Neural progenitor cell (in vitro differentiated cells): ENCODE measurements at places on chromosomes 5 and 9. TPM values are rescaled to one million over a fixed set of nuclear protein-coding genes. Genes with fewer than 3 reads are reported as not detected.

- H3K4me3 ChIP-seq: no peak overlapping the region
- no peaks in the 10 kb centered on the region for H3K36me3 ChIP-seq
- DNase-seq: no peak
- H3K4me1 ChIP-seq: peaks cover 6% of the 10 kb centered on the region
These were observed 268.4 kb upstream of the PANK3 start for GRCh38 chr5:168847511-168848073.

- no peaks in the 10 kb centered on the region for H3K27me3 ChIP-seq
- no peak for DNase-seq
- peaks cover 12% of the 10 kb centered on the region for H3K4me1 ChIP-seq
- H3K27ac ChIP-seq: no peak overlapping the region
- no peaks in the 10 kb centered on the region for H3K36me3 ChIP-seq
These were observed 214.7 kb upstream of the NR4A3 start for GRCh38 chr9:99606957-99607356.

GRCh38 chr5:94941122-94941755 is 322.8 kb downstream of the SLF1 start:
- DNase-seq: no peak
- no peak overlapping the region for H3K27ac ChIP-seq
- H3K36me3 ChIP-seq: no peaks in the 10 kb centered on the region
- peaks cover 5% of the 10 kb centered on the region for H3K4me1 ChIP-seq

DNA sequence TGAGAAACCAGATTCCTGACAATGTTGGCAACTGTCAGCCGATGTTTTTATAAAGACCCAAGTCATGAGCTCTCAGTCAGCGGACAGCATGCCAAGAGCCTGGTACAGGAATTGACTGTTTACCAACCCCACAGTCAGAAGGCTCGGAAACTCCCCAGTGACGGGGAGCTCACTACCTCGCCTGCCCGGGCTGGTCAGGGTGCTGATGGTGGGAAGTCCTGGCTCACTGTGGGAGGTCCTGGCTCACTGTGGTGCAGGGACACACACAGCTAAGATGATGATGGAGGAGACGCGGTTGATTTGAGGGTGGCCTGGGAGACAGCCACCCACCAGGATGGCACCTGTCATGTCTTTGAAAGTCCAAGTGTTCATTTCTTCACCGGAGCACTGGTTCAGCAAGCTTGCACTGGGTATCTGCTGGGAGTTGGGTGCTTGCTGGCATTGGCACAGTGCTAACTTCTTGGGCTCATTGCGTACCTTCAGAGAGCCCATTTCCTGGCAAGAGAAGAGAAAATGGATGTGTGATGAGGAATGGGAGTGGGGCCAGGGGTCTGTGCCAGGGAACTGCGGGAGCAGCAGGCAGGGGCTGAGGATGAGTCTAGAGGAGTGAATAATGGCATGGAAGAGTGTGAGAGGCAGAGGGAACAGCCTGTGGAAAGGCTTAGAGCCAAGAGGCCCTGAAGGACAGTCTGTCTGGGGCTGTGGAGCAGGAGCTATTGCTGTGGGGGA is 15.3 kb downstream of the ASS1 start:
- H3K4me1 ChIP-seq: peaks cover under 1% of the 10 kb centered on the region
- H3K36me3 ChIP-seq: no peaks in the 10 kb centered on the region
- DNase-seq: no peak

DNA sequence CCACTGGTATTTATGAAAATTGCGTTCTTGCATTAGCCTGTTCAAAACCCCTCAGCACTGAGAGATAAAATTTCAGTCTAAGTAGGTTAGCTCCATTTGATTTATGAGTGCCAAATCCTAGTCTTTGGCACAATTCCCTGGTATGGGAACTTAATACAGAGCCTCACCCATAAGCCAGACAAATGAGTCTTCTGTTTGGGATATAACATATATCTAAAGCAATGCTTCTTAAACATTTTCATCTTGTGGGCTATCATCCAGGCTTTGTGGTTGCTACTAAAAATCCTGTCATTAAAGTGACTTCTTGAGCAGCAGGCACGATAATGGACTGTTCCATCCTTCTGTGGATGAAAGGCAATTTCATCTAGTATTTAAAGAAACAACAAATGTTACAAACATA is 419.5 kb upstream of the ACTBL2 start:
- H3K36me3 ChIP-seq: no peaks in the 10 kb centered on the region
- no peaks in the 10 kb centered on the region for H3K4me1 ChIP-seq
- no peak for DNase-seq
- H3K27me3 ChIP-seq: no peaks in the 10 kb centered on the region
- H3K27ac ChIP-seq: no peak overlapping the region

DNA sequence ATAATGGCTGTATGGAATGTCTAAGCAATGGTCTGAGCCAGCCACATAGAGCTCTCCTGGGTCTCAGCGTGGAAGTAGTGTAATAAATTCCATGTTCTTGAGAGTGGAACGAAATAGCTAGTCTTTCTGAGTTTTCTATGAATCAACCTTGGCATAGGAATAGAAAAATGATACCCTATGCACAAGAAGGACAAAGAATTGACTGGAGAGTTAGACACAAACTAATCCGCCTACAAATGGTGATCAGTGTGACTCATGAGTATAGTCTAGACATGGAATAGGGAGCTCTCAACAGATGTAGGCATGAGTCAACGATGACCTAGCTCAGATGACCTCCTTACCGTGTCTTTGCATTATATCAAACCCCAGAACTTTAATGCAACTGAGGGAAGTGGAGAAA is 256.8 kb upstream of the GRIN3A start:
- no peak overlapping the region for H3K4me3 ChIP-seq
- no peaks in the 10 kb centered on the region for H3K4me1 ChIP-seq
- no peaks in the 10 kb centered on the region for H3K27me3 ChIP-seq
- no peak for DNase-seq
- H3K27ac ChIP-seq: no peak overlapping the region

DNA sequence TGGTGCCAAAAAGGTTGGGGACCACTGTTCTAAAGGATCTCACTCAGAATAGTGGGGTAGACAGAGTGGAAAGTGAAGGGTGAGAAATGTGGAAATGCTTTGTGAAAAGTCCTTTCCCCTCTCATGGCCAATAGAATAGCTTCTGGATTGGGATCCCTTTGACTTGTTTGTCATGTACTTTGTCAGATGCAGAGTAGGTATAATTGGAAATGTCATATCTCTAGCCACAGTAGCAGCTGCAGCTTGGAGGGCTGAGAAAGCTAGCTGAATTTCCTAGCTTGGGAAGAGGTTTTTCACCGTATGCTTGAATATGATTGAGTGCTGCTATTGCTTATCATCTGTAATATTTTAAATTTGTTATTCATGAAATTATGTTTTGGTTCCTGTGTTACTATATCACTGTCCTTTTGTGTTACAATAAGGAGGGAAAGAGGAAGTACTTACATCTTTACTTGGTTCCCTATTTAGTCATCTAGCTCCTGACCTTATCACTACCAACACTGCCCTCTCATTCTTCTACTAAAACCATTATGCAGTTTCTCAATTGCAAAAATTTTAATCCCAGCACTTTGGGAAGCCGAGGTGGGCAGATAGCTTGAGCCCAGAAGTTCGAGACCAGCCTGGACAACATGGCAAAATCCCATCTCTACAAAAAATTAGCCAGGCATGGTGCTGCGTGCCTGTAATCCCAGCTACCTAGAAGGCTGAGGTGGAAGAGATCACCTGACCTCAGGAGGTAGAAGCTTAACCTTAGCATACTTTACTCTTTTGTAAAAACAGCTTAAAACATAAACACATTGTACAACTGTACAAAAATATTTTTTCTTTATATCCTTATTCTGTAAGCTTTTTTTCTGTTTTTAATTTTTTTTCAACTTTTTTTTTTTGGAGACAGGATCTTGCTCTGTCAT is 12.4 kb downstream of the SLC30A5 start:
- no peak for DNase-seq
- H3K27me3 ChIP-seq: no peaks in the 10 kb centered on the region

DNA sequence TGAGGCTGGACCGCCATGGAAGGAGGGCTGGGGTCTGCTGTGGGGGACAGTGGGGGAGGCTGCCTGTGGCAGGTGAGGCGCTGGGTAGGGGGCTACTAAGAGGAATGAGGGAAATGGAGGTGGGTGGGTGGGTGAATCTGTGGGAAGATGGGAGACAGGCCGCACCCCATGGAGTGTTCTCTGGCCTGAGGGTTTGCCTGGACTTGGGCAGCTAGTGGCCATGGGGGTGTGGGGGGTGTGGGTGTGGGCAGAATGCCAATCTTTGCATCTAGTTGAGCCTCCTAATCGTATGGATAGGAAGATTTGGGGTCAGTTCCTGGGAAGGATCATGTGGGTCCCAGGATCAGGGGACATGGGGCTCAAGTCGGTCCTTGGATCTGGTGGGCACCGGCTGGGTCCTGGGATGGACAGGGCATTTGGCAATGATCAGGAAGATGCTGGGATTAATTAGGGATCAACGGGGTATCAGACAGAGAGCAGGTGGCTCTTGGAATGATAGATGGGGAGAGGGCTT is 518 bp downstream of the ZDHHC12 start:
- no peaks in the 10 kb centered on the region for H3K27me3 ChIP-seq
- H3K36me3 ChIP-seq: no peaks in the 10 kb centered on the region
- H3K27ac ChIP-seq: no peak overlapping the region
- H3K4me1 ChIP-seq: peaks cover 8% of the 10 kb centered on the region
- peak; percentile 29 for DNase-seq
- H3K4me3 ChIP-seq: peak overlapping the region; percentile 90

- H3K4me3 ChIP-seq: peak within 1 kb of the TSS; percentile 87
- peaks cover 9% of the 10 kb centered on the region for H3K4me1 ChIP-seq
These were observed at the start of gene RIC1 for GRCh38 chr9:5628530-5629311. Gene RIC1 (plus strand): TSS chr9:5629107. CDS start chr9:5629310, 203 bp downstream.

- H3K4me3 ChIP-seq: no peak overlapping the region
- DNase-seq: no peak
- no peaks in the 10 kb centered on the region for H3K27me3 ChIP-seq
These were observed 32.3 kb downstream of the RUSC2 start for GRCh38 chr9:35522187-35522586.

- H3K36me3 ChIP-seq: no peaks in the 10 kb centered on the region
- H3K4me3 ChIP-seq: no peak overlapping the region
- H3K27me3 ChIP-seq: no peaks in the 10 kb centered on the region
- no peak overlapping the region for H3K27ac ChIP-seq
- H3K4me1 ChIP-seq: no peaks in the 10 kb centered on the region
These were observed 76.8 kb downstream of the PRLR start for GRCh38 chr5:35153375-35153932.

- H3K27me3 ChIP-seq: no peaks in the 10 kb centered on the region
- no peaks in the 10 kb centered on the region for H3K36me3 ChIP-seq
- no peak for DNase-seq
- H3K4me3 ChIP-seq: no peak overlapping the region
- H3K4me1 ChIP-seq: no peaks in the 10 kb centered on the region
These were observed 183.5 kb downstream of the RFX3 start for GRCh38 chr9:3342159-3342777.

- H3K4me1 ChIP-seq: no peaks in the 10 kb centered on the region
- no peaks in the 10 kb centered on the region for H3K36me3 ChIP-seq
- no peak for DNase-seq
- no peak overlapping the region for H3K27ac ChIP-seq
- no peak overlapping the region for H3K4me3 ChIP-seq
- no peaks in the 10 kb centered on the region for H3K27me3 ChIP-seq
These were observed 16.1 kb downstream of the EQTN start for GRCh38 chr9:27280860-27281259.

DNA sequence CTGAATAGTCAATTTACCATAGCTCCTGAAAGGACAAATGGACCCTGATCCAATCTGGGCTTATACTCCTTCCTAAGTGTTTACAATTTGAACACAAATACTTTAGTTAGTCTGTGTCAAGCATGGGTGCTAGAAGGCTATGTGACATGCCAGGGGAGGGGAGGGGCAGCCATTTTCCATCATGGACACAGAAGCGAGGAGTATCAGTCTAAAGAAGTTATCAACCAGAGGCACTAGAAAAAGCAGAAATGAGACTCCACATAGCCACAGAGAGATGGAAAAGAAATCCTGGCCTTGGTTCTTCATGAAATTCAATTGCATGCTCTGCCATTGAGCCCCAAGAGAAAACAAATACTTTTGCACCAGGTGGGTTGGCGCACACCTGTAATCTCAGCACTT is 61.8 kb downstream of the NR6A1 start:
- H3K4me3 ChIP-seq: no peak overlapping the region
- no peaks in the 10 kb centered on the region for H3K4me1 ChIP-seq
- H3K27me3 ChIP-seq: no peaks in the 10 kb centered on the region
- H3K27ac ChIP-seq: no peak overlapping the region

- H3K27me3 ChIP-seq: no peaks in the 10 kb centered on the region
- H3K27ac ChIP-seq: no peak overlapping the region
- no peak for DNase-seq
- no peaks in the 10 kb centered on the region for H3K4me1 ChIP-seq
These were observed 58.3 kb downstream of the SVEP1 start for GRCh38 chr9:110521206-110521605.

- no peaks in the 10 kb centered on the region for H3K4me1 ChIP-seq
- no peak overlapping the region for H3K4me3 ChIP-seq
- H3K27me3 ChIP-seq: no peaks in the 10 kb centered on the region
- no peaks in the 10 kb centered on the region for H3K36me3 ChIP-seq
These were observed 222.9 kb upstream of the FTMT start for GRCh38 chr5:121628783-121629182.

GRCh38 chr5:171315386-171315891 is 6.4 kb downstream of the TLX3 start:
- peaks cover 100% of the 10 kb centered on the region for H3K27me3 ChIP-seq
- peak; percentile 45 for DNase-seq

GRCh38 chr5:89301321-89302025 is 418.5 kb upstream of the MEF2C start:
- H3K4me1 ChIP-seq: no peaks in the 10 kb centered on the region
- no peak overlapping the region for H3K4me3 ChIP-seq
- DNase-seq: no peak
- no peaks in the 10 kb centered on the region for H3K36me3 ChIP-seq

DNA sequence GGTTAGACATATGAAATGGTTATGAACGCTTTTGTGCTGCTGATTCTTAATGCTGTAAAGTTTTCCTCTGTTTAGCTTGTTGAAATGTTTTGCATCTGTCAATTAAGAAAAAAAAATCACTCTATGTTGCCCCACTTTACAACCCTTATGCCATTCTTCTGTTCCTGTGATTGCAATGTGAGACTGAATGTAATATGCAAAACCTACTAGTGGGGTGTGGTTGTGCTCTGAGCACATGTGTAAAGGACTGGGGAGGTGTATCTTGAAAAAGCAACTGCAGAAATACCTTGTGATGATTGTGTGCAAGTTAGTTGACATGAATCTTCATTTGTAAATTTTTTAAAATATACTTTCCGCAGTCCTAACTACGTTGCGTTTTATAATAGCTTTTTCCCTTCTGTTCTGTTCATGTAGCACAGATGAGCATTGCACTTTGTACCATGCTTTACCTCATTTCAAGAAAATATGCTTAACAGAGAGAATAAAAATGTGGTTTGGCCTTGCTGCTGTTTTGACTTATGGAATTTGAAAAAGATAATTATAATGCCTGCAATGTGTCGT is 357.0 kb upstream of the PIK3R1 start:
- H3K27ac ChIP-seq: no peak overlapping the region
- H3K4me1 ChIP-seq: no peaks in the 10 kb centered on the region
- no peak overlapping the region for H3K4me3 ChIP-seq

The ZNF454 gene
- total RNA-seq: 0.22 TPM in 1 of 2 replicates, not detected in the other

The RNF14 gene
- 21.0 and 41.2 TPM in 2 replicates for total RNA-seq

The GRIN3A gene
- total RNA-seq: not detected in 2 replicates

The ZNF608 gene
- total RNA-seq: 168 and 213 TPM in 2 replicates

The INSL6 gene
- total RNA-seq: not detected in 2 replicates

The MARCOL gene
- total RNA-seq: not detected in 2 replicates

The CCDC192 gene
- 2.7 TPM in 1 of 2 replicates, not detected in the other for total RNA-seq

The CCDC69 gene
- 0.03 and 0.07 TPM in 2 replicates for total RNA-seq

The TAF11L8 gene
- not detected in 2 replicates for total RNA-seq

The PDZD2 gene
- 1.1 and 1.4 TPM in 2 replicates for total RNA-seq

The C5orf15 gene
- total RNA-seq: 71.0 and 120 TPM in 2 replicates
